M059J (cell line): ENCODE measurements at places on chromosomes 3 and 15.

GRCh38 chr15:68112706-68113105 is 58.6 kb downstream of the PIAS1 start:
- DNase-seq: peak; percentile 7

GRCh38 chr15:79682285-79682684 is 214.5 kb downstream of the MTHFS start:
- DNase-seq: peak; percentile 70

DNA sequence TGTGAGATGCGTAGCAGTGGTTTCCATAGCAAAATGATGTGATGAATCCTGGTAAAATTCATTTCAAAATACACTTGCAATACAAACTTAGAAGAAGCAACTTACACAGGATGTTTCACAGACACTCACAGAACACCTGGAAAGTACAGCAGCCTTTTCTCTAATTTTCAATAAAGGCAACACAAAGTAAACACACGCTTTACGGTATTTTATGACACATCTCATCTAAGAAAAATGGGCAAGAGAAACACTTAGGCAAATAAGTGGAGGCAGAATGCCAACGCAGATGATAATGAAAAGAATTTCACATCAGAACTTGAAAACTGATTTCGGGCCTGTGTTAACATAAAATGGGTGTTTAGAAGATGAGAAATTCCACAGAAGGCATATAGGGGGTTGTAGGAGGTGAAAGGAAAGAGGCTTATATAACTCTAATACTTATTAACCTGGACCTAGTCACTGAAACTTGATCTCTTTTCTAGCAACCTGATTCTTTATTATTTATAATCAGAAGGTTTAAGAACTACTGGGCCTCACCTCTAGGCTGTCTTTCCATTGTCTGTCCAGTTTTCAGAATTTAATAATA is 25.6 kb upstream of the MAP3K13 start:
- DNase-seq: no peak

DNA sequence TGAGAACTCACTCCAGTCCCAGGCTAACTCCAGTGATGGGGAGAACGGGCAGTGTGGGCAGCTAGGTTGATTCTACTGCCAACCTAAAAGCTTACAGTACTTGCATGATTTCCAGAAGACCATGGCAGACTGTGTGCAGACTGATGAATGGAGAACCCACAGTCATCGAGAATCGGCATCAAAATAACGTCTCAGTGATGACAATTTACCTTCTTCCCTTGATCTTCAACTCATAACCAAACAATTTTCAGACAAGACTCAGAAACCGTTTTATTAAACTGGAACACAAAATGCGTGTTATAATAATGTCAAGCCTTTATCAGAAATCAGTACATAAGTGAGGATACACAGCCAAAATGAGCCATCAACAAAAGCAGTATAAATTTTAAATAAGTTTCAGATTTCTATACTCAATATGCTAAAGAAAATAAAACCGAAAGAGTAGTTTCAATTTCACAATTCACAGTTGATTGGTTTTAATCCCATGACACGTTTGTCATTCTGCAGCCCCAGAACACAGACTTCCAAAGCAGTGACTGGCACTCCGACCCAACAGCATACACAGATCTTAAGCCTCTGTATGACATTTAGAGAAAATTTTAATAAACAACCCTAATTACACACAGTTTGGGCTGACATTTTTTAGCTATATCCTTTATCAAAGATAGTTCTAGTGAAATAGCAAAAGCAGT is 54.5 kb downstream of the ZMAT3 start:
- DNase-seq: no peak

GRCh38 chr3:41888368-41889076 is 73.4 kb downstream of the ULK4 start:
- DNase-seq: no peak

DNA sequence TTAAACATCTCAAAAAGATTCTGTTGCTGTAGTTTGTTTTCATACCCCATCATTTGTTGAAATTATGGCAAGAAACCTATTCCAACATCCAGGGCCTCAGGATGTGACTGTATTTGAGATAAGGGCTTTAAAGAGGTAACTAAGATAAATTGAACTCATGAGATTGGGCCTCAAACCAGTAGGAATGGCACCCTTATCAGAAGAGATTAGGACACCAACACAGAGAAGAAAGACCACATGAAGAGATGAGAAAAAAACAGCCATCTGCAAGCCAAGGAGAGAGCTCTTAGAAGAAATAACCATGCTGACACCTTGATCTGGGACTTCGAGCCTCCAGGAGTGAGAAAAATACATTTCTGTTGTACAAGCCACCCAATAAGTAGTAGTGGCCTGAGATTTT is 157.7 kb downstream of the CGGBP1 start:
- DNase-seq: no peak

DNA sequence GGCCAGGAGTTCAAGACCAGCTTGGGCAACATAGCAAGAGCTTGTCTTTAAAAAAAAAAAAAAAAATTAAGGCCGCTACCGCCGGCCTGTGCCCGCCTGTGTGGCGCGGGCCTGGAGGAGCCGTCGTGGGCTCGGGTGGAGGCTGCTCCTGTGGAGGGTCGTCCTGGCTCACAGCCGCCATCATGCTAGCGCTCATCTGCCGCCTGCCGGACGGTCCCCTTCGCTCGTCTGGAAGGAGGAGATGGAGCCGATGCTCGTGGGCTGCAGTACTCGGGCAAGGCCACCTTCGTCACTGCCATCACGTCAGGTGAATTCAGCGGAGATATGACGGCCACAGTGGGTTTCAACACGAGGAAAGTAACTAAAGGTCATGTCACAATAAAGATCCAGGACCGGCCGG is 37.4 kb downstream of the TFRC start:
- no peak for DNase-seq

GRCh38 chr3:167780214-167780883 is 44.8 kb downstream of the SERPINI1 start:
- no peak for DNase-seq

DNA sequence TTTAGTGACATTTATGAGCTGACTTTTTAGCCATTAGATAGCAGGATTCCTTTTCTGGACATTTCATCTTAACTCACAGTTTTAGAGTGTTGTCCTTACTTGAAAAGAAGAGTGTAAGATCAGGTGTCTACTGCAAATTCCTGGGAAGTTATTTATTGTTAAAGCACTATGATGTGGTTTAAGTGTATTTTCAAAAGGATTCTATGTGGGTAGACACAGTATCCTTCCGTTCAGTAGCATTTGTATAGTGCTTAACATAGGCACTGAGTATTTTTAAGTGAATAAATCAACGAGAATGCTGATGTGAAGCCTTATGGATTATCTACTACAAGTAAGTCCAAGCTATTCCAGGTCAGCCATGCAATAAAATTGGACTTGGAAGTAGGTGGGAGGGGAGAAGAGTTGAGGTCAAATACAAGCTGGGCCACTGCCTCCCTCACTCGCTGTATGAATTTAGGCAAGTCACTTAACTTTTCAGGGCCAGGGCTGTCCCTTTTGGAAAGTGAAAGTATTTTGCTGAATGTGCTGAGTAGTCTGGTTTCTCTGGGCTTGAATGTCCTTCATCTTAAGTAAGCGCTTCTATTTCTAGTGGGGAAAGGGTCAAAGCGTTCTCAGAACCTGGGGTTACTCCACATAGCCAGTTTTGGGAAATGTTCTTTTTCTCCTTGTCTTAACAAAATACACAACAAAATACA is 48.6 kb downstream of the GAP43 start:
- DNase-seq: peak; percentile 22

- peak; percentile 99 for DNase-seq
Observed at GRCh38 chr3:159796744-159797143, 191.9 kb upstream of the IL12A start.

GRCh38 chr3:5321666-5322340 is 134.3 kb downstream of the EDEM1 start:
- no peak for DNase-seq

- no peak for DNase-seq
Observed at GRCh38 chr3:139948898-139949297, 13.9 kb downstream of the CLSTN2 start.

DNA sequence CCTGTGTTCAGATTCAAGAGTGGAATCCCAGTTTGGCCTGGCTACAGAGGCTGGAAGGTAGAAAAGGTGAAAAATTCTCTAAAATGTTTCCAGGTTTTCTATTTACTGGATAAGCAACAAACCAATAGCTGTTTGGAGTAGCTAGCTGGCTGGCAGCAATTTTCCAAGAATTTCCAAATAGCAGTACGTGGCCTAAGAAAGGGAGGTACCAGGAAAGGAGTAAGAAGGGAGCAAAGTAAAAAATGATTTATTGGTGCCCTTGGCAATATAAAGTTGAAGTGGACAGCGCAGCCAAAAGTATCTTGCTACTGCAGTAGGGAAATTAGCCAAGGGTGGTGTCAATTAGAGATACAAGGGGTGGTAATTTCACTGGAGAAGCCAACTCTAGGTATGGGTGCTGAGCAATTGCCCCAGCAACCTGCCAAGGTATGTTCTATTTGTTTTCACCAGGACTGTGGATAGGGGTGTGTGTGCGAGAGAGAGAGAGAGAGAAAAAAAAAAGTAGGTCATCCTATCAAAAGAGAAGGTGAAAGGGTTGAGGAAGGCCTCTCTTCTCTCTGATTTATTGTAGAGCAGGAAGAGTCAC is 40.8 kb upstream of the THBS1 start:
- no peak for DNase-seq

DNA sequence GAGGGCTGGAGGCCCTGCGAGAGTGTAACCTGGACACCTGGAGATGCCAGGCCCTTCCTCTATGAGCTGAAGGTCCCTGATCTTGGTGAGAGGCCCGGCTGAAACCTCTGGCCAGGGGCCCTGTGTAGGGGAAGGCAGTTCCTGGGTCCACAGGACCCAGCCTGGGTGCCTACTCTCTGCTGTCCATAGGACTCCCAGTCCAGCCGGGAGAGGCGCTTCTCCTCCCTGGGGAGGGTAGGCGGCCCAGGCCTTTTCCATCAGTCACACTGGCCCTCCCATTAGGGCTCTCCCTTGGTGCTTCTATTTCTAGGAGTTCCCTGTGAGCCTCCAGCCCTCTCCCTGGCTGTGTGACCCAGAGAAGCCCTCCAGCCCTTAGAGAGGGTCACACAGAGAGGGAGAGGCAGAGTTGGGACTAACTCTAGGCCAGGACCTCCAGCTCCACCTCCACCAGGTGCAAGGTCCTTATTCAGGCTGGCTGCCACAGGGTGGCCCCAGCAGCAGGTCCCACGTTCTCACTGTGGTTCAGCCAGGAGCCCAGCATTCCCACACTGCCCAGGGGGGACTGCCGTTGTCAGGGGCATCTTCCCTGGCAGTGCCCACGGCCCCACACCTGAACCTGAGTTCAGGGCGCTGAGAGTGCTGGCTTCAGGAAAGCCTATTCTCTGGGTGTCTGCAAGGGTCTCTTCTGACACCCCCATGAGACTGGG is 146.8 kb downstream of the SMAD6 start:
- DNase-seq: no peak

- no peak for DNase-seq
Observed at GRCh38 chr3:78589778-78590177, 1178.0 kb downstream of the ROBO1 start.

- no peak for DNase-seq
Observed at GRCh38 chr3:196997311-196997710, 28.7 kb upstream of the PIGZ start.

GRCh38 chr3:71371282-71371681 is 212.2 kb downstream of the FOXP1 start:
- DNase-seq: peak; percentile 39

DNA sequence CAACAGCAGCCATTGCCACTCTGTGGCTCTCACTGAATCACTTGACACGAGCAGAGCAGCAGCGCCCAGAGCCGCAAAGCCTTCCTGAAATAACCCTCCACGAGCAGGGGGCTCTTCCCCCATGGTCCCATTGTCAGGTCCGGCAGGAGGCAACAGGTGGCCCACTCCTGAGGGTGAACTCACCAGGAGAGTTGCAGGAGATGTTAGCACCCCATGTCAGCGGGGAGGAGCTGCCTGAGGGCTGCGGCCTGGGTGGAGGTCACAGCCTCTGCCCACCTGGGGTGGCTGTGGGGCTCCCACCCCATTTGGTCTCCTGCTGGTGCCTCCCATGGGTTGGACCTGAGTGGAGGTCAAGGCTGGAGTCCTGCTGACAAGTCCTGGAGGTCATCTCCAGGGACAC is 12.3 kb upstream of the C3orf22 start:
- no peak for DNase-seq

DNA sequence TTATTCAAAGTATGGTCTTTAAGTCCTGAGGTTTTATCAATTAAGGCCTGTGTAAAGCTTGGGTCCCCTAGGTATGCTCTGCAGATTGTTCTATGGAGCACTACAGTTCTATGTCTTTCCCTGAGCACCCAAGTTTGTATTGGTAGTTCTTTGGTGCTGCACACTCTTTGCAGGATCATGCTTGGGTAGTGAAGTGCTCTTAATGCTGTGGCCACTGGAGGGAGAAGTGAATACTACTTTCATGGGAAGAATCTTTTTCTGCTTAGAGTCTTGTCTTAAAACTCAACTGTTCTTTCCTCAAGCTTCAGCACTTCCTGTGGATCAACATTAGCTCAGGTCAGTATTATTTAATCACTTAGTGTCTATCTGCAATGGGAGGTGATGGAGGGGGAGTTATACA is 93.6 kb upstream of the CFAP20DC start:
- DNase-seq: peak; percentile 35

GRCh38 chr3:48151058-48151806 is 37.0 kb downstream of the CDC25A start:
- peak; percentile 72 for DNase-seq

DNA sequence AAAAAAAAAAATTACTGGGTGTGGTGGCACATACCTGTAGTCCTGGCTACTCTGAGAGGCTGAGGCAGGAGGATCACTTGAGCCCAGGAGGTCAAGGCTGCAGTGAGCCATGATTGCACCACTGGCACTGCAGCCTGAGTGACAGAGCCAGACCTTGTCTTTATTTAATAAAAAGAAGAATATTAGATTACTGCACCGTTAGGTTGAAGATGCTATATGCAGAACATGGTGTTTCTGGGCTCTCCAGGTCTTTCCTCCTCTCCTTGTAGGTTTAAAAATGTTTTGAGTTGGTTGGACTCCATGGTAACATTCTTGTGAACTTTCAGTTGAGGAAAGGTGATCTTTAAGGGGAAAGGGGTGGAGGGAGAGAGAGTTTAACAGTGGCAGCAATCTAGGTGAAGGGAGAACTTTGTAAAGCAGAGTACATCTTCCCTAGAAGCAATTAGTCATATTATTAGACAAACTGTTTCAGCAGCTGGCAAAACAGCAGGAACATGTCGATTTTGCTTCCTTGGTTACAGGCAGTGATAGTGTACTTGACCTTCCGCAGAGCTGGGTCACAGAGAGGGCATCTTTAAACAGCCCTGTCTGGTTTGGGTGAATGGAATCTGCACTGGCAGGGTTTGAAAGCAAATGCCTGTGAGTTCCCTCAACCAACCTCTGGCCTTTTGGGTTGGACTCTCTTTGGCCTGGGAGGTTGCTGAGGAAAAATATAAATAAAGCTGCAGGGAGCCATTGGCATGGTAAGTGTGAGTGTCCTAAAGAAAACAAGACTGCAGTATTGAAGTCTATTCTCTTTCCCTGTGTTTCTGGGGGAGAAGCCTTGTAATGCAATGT is 42.8 kb downstream of the NR2C2 start:
- peak; percentile 6 for DNase-seq

- peak; percentile 41 for DNase-seq
Observed at GRCh38 chr3:139326707-139327106, 17.1 kb upstream of the MRPS22 start.

DNA sequence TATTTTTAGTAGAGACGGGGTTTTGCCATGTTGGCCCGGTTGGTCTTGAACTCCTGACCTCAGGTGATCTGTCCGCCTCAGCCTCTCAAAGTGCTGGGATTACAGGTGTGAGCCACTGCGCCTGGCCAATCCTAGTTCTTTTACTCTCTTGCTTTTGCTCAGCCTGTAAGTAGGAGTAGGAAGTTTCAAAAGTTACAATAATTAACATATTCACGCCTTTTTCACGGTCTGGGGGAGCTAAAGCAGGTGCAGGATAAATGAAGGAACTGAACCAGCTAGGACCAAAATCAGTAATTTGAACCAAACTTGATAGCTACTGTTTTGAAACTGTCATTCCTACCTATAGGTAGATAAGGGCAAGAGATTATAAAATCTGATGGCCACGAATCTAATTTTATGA is 98.5 kb downstream of the CACNA1D start:
- no peak for DNase-seq
